ENCODE measurements at places on chromosomes 3 and 15.

- DNase-seq: no peak
Observed at GRCh38 chr3:105284876-105285275, 81.8 kb upstream of the ALCAM start.

GRCh38 chr3:58668247-58668646, 1.7 kb upstream of the FAM3D start:
- no peak for DNase-seq

DNA sequence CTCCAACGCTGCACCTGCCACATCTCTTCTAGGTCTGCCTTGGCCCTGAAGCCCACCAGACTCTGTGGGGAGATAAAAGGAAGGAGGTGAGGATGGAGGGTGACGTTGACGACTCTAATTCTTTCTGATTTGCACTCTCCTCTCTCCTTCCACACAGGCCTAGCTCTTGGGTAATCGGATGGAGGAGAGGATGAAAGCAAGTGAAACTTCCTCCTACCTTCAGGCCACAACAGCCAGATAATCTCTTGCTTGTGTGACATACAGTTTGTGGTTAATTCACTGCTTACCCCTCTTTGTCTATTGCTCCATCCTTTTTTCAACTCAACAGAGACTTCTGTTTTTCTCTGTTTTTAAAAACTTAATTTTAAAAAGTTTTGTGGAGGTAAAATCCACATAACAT, 208.1 kb downstream of the SV2B start:
- no peak for DNase-seq

- no peak for DNase-seq
Observed at GRCh38 chr3:16069149-16069922, 105.1 kb upstream of the GALNT15 start.
